ENCODE measurements at places on chromosomes 11 and 22.

- DNase-seq: no peak
Observed at GRCh38 chr11:108959105-108959761, 294.4 kb downstream of the DDX10 start.

DNA sequence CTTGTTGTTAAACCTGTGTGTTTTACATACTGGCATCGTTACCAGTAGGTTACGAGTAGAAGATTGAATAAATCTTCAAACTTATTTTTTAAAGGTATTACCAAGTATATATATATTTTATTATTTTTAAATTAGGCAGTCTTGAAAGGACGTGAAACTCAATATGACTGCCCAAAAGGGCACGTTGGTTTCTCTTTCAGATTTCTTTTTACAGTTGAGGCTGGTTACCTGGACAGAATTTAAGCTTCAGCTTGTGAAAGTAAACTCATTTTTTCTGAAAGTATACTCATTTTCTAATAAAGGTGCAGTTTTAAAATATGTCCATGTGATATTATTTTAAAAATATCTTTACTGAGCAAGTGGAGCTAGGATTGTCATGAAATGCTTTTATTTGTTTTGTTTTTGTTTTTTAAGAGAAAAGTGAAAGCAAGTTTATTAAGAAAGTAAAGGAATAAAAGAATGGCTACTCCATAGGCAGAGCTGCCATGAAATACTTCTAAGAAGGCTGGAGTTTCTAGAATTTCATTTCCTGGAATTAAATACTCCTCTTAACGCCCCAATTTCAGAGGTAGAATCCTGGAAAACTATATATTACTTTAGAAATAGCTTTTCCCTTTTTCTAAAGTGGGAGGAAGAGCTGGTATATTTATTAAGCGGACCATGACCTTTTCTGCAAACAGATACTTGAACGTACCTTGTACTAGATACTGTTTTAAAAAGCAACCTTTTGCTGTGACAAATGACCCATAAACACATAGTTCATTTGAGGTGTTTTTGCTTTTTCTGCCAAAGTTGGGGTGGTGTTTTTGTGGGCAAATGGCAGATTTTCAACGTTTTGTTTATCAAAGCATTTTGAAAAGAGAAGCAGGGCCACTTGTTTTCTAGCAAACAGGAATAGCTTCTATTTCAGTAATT lies 1.9 kb downstream of the FBXO7 start:
- DNase-seq: no peak

DNA sequence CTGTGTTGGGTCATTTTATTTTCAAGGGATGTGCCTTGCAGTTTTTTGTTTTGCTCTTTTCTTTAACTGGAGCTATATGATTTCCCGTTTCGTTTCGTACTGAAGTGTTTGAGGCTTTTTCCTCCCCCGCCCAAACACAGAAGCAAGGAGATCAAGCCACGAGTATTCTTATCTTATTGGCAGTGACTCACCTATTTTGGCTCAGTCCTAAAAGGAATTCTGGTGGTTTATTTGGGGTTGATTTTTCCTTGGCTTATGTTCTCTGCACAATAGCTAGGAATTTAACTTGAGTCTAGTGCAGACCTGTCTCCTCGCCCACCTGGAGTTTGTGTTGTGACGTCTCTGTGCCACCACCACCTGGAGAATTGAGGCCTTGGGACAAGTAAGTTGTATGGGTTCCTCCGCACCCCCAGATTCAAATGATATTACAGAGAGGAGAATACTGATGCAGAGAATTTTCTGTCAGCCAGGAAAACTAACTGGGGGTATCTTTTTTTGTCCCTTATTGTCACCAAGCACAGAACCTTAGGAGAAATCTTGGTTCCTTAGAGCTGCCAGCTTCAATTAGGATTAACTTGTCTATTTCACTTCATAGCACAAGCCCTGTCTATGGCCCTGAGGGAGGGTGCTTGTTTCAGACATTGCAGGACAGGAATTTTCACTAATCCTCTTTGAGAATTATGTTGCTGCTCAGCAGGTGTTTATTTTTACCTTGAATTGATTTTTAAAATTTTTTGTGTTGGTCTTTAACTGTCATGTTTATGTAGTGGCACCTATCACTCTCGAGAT lies 90.4 kb upstream of the BIRC3 start:
- DNase-seq: no peak

GRCh38 chr22:29799217-29799680 lies 32.1 kb downstream of the UQCR10 start:
- no peak for DNase-seq

- no peak for DNase-seq
Observed at GRCh38 chr11:69985331-69985640, 92.8 kb upstream of the ANO1 start.

- no peak for DNase-seq
Observed at GRCh38 chr11:73193251-73194033, 24.6 kb upstream of the P2RY2 start.

GRCh38 chr11:73521621-73522020 lies 76.3 kb downstream of the FAM168A start:
- no peak for DNase-seq

DNA sequence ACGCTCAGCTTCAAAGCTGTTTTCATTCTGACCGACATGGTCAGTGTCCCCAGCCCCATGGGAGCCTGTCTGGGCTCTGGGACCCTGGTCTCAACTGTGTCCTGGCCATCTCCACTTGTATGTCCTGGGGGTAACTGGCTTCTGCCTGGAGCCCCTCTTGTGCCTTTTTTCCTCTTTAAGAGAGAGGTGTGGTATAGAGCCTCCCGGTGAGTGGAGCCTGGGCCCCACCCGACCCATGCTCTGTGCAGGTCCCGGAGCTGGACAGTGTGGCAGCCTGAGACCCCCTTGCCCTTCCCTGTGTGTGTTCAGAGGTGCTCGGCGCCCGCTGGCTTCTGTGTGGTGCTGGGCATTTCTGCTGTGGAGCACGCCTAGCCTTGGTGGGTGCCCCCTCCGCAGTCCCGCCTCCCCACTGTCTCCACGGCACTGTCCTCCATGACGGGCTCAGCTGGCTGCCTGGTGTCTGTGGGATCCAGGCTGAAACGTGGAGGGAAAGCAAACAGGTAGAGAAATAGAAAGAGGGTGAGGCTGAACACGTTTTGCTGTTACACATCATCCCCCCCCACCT lies 74.9 kb downstream of the PARVB start:
- DNase-seq: no peak

DNA sequence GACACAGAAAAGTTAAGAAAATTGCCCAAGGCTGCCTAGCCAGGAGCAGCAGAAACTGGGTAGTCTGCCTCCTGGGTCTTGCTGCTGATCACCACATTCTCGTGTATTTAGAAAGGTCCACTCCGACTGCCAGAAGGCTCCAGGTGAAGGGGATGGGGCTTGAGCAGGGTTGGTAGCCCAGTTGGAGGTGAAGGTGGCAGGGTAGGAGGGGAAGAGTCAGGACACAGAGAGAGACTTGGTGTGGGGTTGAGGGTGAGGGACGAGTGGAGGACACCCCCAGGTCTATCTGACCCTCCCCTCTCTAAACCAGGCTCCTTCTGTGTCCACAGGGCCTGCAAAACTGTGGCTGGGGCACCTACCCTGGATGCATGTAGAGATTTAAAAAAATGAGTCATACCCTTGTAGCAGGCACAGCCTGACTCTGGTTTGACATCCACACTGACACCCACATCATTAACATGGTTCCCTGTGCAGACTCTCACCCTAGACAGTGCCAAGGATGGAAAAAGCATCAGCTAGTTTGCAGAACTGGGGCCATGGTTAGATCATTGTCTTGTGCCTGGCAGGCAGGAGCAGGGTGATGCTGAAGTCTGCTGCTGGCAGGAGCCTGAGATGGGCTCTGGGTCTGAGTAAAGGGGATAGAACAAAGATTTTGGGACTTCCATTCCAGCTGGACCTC lies 273.2 kb downstream of the TENM4 start:
- DNase-seq: no peak

- no peak for DNase-seq
Observed at GRCh38 chr11:77592727-77593126, 3.0 kb downstream of the AQP11 start.

DNA sequence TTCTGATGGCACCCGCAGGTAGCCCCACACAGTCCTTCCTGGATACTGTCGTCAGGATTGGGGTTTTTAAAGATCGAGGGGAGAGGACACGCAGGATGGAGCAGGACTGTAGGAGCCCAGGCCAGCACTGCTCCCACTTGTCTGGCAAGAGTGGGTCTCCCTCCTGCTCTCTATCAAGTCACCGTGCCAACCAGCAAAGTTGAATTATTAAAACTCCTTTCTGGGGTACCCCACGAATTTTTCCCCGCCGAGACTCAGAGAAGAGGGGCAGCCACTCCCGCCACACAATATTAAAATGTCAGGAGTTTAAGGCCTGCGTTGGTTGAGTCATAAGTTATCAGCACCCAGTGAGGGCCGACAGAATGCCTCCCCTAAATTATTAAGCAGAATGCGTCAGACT lies 10.1 kb downstream of the LMO1 start:
- DNase-seq: no peak

GRCh38 chr11:74284466-74284865 lies 27.0 kb downstream of the P4HA3 start:
- DNase-seq: no peak

DNA sequence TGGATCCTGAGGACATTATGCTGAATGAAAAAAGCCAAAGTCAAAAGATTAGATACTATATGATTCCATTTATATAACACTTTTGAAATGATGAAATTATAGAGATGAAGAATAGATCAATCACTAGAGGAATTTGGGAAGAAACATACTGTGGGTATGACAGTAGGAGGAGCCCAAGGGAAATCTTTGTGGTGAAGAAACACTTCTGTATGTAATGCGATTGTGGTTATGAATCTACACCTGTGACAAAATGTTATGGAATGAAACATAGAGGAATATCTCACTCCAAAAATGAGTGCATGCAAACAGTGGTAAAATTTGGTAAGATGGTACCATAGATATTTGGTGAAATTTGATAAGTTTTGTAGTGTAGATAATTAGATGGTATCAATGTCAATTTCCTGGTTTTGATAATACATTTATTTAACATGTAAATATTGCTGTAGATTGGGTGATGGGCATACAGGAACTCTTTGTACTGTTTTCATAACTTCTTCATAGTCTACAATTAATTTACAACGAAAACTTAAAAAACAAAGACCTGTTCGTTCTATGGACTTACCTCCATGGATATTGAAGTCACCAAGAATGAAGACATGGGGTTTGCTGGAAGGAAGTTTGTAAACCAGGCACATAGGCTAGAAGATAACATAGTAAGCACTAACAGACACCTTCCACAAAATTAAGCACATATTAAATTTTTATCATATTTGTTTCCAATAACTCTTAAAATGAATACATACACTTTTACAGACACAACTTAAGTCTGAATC lies 11.5 kb downstream of the MRGPRX1 start:
- no peak for DNase-seq

- no peak for DNase-seq
Observed at GRCh38 chr22:43432883-43433415, 21.1 kb downstream of the MPPED1 start.

DNA sequence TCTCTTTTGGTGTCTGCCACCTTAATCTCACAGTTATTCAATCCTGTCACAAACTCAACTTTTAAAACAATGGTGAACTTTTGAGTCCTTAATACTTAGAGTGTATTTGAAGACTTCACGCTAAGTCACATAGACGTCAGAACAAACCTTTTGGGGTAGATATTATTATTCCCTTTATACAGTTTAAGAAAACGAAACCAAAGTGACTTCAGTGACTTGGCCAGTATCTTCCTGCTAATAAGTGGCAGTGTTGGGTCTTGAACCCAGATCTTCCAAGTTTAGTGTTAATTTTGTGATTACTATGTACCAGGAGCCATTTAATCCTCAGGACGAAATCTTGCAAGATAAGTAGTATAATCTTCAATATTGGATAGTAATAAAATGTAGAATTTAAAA lies 691 bp downstream of the CEP295 start:
- DNase-seq: no peak

DNA sequence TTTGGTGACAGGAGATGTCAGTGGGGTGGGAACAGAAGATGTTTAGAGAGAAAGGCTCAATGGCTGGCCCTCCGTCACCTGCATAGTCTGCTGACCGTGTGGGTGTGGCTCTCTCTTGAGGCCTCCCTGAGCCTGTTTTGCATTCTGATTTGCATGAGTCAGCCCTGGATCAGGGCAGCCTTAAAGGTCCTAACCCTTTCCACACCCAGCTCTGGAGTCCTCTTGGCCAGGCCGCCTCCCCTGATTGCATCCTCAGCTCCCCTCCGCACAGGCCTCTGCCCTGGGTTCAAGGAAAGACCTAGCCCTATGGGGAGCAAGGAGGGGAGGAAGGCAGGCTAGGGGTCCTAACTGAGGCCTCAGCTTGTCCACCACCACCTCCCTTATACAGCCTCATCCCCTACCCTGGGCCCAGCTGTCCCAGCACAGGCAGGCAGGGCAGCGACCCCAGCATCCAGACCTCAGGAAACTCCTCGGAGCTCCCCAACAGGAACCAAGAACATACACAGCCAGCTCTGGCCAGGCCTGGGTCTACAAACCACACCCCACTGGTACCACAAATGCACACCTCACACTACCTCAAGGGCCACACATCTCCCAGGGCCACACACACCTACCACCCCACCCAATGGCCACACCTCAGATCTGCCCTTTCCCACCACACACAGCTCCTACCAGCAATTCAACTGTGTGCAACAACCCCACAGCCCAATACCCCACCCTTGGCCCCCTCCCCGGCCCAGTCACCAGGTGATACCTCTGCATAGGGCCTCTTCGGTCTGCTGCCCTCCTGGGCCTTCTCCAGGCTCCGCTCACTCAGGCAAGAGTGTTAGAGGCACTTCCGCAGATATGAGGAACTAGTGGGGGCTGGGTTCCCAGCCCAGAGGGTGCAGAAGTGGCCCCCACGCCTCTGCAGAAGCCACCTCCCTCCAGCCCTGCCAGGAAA lies 13.7 kb downstream of the ARAP1 start:
- no peak for DNase-seq

GRCh38 chr22:25146906-25147641 lies 52.6 kb upstream of the CRYBB3 start:
- DNase-seq: no peak

GRCh38 chr22:20066617-20067383 lies 13.2 kb upstream of the DGCR8 start:
- no peak for DNase-seq

- no peak for DNase-seq
Observed at GRCh38 chr11:68329978-68330699, 17.7 kb downstream of the LRP5 start.

Data from neuronal stem cell (in vitro differentiated cells).